Stimulated activated CD8-positive, alpha-beta memory T cell treated with anti-CD3 and anti-CD28 coated beads, Interleukin-7, amount 100 ng/mL, for 24 hours (primary cell): ENCODE measurements at places on chromosomes 5 and 9.

DNA sequence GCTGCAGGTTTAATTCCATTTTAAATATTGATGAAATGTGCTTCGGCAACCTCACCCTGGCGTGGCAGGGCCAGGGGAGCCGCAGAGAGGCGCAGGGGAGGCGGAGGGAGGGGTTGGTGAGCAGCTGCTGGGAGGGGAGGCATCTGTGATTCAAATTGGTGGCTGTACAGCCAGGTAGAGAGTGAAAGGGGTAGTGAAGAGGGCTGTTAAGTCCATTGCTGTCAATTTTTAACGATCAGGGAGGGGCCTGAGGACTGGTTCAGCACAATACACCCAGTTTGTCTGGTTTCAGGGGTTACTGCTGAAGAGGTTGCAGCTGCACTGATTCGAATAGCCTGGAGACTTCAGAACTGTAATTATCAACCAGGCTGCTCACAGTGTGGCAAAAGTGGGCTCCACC lies 31.3 kb downstream of the LHX6 start:
- DNase-seq: no peak

DNA sequence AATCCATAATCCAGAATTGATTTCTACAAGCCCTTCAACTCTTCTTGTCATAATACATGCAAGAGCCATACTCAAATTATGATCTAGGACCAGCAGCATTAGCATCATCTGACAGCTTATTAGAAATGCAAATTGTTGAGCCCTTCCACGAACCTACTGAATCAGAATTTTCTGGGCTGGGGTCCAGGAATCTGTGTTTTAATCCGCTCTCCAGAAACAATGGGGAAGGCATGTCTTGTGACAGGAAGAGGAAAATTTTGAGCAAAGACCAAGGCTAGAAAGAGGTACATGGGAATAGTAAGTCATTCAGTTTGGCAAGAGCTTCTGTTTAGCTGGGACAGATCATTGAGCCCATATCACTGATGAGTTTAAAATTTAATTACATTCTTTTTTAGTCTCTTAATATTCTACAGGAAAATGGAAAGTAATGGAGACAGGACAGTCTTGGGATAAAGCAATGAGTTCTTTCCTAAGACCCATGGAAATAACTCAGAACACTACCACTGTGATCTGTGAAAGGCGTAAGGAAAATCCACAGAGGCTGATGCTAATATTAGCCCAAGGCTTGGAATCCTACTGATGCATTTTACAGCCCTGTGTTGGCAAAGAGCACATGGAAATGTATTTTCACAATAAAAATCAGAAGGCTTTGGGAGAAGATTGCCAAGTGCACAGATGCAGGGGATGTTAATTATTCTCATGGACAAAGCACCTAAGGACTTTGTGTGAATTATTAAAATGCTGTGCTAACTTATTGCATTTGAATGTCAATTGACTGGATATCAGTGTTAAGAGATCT lies 73.7 kb upstream of the STK32A start:
- no peak for DNase-seq

DNA sequence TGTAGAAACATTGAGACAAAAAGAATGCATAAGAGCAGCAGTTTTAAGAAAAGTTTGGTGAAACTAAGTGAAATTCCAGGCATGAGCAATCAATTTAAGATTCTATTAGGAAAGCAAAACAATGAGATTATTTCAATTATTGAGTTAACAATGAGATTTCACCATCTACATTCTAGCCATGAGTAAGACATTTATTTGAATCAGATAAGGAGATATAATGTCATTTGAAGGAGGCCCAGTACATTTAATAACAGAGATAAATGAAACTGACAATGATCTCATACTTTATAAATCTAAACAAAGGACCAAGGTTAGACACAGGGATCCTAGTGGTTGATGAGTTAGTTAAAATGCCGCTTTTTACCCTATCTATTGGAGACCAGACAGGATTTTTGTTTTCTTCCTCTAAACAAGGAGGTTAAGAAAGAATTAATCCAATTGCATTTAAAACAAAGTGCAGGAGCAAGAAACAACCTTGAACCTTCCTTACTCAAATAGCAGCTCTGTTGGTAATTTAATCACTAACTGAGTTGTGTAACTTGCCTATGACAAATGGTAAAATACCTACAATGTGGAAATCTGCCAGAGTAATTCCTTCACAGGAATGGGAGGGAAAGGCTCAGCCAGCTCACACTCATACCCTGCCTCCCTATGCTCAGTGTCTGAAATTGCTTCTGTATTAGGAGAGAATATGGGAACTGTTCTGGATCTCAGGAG lies 103.5 kb upstream of the NR3C1 start:
- no peak for DNase-seq

GRCh38 chr5:133820507-133820906 lies 147.9 kb downstream of the C5orf15 start:
- DNase-seq: no peak

GRCh38 chr5:6379246-6379645 lies 899 bp upstream of the MED10 start:
- no peak for DNase-seq
